ENCODE measurements at places on chromosomes 5 and 9.

- no peak for DNase-seq
Measured at GRCh38 chr9:109498195-109499092, at the start of gene PTPN3. Gene PTPN3 (minus strand): TSS chr9:109498307. CDS start chr9:109463434, 34,873 bp downstream.

DNA sequence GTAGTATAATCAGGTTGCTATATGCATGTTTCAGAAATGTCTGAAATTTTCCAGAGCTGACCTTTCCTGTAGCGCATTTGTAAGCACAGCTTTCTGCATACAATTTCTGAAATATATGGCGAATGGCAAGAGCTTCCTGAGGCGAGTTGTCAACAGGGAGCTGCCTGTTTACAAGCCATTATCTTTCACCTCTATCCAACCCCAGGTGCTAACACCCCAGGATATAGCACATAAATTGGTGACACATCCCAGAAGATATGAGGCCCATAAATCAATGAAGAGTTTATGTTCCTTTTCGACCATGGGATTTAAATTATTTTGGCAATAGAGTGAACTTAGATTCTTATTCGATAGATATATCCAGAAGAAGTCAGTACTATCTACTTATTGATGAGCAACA is 379.8 kb downstream of the KDM4C start:
- no peak for DNase-seq

- no peak for DNase-seq
Measured at GRCh38 chr9:109779711-109780452, at the start of gene PALM2AKAP2. Gene PALM2AKAP2 (plus strand): TSS chr9:109780198. CDS start chr9:109780489, 291 bp downstream.

GRCh38 chr9:108197899-108198298 is 657.9 kb downstream of the ACTL7B start:
- DNase-seq = no peak

DNA sequence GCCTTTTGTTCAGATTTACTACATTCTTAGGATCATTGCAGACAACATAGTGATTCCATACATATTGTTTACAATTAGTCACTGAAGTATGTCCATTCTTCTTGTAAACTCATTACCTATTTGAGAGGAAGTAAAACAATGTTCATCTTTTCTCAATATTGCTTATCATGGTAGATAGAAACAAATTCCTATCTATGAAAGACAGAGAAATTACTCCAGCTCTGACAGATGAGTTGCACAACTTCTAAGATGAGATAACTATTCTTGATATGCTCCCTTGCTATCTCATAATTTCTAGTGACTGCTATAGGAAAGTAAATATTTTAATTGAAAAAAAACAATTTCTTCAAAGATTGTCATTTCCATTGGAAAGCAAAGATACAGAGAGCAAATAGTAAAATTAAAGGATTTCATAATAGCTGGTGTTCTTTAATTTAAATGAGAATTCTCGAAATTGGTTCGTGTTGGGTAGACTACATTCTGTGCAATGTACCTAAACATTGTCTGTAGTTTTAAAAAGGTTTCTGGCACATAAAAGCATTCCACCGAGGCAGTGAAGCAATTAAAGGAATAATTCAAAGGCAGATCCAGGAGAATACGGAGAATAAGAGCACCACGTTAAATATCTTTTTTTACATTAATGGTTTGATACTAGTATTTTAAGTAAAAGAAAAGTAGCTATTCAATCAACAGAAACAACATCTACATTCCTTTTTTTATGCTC is 1029.1 kb upstream of the ACO1 start:
- no peak for DNase-seq

GRCh38 chr5:143920772-143921171 is 108.8 kb downstream of the HMHB1 start:
- DNase-seq = no peak

- no peak for DNase-seq
Measured at GRCh38 chr5:52708463-52708862, 79.3 kb upstream of the ITGA1 start.

Data from hematopoietic multipotent progenitor cell treated with erythropoietin and hydrocortisone succinate and interleukin-3 and kit ligand, for 15 days (in vitro differentiated cells).